Activated naive CD8-positive, alpha-beta T cell treated with anti-CD3 and anti-CD28 coated beads, Interleukin-2, amount 50 U/mL, for 16 hours (primary cell): ENCODE measurements at places on chromosomes 13 and 19.
A peak's percentile ranks its signal among the peaks of the same experiment; 100 is the strongest.

DNA sequence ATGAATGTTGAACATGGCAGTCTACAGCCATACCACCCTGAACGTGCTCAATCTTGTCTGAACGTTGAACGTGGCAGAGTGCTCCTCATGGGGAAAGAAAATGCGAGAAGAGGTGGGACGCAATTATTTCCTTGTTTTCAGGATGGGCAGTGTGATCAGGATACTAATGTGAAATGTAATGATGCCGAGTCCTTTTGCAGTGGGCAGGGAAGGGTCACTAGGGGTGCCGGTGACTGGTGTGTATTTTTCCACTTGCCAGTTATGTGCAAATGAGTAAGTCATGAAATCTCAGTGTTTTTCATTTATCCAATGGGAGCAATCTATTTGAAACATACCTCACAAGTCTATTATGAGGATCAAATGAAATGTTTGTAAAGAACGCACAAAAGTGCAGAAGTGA, 84.8 kb downstream of the LNX2 start:
- no peak for DNase-seq

DNA sequence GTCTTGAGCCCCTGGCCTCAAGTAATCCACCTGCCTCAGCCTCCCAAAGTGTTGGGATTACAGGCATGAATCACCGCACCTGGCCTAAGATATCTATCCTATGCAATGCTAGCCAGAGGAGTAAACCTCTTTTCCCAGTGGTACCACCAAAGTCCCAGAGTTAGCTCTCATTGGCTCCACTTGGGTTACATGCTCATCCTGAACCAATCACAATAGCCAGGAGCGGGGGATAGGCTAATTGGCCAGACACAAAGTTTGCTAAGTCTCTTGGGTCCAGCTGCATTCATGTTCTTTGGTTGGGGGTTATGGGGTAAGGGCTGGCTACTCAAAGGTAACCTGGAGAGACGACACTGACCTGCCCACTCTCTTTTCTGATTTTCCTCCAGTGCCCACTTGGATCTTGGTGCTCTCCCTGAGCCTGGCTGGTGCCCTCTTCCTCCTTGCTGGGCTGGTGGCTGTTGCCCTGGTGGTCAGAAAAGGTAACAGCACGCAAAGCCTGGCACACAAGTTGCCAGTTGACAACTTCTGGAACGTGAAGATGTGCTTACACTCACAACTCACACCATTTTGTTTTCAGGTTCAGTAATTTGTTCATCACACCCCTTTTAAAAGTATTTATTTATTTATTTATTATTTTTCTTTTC, 7.8 kb downstream of the C19orf38 start:
- no peak for DNase-seq

GRCh38 chr13:102405499-102406100, 3.8 kb upstream of the FGF14 start:
- DNase-seq: no peak

DNA sequence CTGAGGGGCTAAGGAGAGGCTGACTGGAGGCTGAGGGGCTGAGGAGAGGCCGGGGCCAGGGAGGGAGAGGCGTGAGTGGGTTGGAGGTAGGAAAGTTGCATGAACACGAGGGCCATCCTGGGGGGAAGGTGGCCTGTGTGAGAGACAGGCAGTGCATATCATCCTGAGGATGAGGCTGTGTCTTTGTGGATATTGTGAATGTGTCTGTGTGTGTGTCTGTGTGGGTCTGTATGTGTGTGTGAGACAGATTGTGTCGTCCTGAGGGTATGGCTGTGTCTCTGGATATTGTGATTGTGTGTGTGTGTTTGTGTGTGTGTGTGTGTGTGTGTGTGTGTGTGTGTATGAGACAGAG, 422 bp downstream of the ZNF71 start:
- DNase-seq: no peak

DNA sequence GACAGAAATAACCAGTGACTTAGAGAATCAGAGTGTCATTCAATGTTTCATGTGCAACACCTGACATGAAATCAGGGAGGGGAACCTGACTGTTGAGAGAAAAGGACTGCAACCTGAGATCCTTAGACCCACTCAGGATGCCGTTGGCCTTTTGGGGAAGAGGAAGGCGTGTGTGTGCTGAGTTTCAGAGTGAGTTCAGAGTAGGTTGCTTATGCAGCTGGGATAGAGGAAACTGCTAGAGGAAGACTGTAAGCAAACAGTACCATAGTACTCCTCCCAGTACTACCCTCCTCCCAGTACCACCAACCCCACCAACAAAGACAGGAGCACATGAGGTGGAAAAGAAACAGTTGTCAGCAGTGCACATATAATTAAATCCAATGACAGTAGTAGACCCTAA, 63.7 kb downstream of the KL start:
- DNase-seq: no peak

DNA sequence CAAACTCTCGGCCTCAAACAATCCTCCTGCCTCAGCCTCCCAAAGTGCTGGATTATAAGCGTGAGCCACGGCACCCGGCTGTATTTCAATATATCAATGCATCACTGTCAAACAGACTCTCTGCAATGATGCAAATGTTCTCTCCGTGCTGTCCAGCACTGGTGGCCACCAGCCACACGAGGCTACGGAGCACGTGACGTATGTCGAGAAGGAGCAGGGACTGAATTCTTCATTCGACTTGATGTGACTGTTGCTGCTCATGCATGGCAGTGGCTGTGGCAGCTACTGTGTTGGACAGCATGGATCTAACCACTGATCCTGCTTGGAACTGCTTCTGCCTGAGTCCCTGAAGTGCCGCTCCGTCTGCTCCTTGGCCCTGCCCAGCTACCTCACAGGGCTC, 9.8 kb downstream of the LRRC4B start:
- no peak for DNase-seq

- DNase-seq: no peak
Measured at GRCh38 chr19:7534531-7535046, 928 bp upstream of the PNPLA6 start.

GRCh38 chr13:94673851-94674250, 38.5 kb downstream of the SOX21 start:
- no peak for DNase-seq

GRCh38 chr13:64869539-64869938, 2360.6 kb downstream of the PCDH9 start:
- DNase-seq: no peak

- no peak for DNase-seq
Measured at GRCh38 chr19:4495471-4495870, 22.8 kb downstream of the PLIN4 start.

GRCh38 chr13:75426421-75426820, 55.5 kb downstream of the TBC1D4 start:
- no peak for DNase-seq

DNA sequence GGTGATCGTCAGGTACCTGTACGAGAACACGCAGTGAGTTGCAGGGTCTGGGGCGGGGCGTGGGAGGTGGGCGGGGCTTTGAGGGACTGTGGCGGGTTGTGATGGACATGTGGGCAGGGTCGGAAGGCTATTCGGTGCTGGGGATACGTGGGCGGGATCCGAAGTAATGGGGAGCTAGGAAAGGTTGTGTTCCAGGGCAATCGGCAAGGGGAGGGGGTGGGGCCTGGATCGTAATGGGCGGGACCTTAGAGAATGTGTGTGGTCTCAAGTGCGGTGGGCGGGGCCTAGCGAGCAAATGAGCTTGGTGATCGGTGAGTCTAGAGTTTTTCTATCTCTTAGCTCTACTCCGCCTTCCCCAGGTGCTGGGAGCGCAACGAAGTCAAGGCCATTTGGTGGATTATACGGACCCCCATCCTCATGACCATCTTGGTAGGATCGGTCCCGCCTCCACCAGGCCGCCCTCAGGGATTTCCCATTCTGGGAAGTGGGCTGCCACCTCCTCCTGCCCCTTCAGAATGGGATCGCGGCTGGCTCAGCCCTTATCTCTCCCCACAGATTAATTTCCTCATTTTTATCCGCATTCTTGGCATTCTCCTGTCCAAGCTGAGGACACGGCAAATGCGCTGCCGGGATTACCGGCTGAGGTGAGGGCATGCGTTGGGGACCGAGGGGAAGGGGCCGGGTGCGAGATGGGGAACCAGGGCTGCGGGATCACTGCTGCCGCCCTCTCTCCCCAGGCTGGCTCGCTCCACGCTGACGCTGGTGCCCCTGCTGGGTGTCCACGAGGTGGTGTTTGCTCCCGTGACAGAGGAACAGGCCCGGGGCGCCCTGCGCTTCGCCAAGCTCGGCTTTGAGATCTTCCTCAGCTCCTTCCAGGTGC, 9.6 kb downstream of the GIPR start:
- peak; percentile 71 for DNase-seq

DNA sequence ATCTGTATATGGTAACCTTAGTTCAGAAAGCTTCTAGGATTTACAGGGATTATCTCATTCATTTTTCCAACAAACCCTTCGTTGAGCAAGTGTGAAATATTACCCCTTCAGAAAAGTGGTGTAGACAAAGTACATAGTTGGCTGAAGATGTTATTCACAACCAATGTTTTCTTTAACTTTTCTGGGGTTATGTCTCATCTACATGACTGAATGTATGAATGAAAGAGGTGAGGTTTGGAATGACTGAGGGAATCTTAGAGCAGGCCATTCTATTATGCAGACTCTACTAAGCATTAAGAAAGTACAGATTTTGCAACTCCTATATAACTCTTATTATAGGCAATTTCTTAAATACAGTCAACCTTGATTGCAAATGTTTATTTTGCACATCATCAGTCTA, 167.2 kb downstream of the NDFIP2 start:
- no peak for DNase-seq

- DNase-seq: no peak
Measured at GRCh38 chr19:32238076-32238475, 107.3 kb upstream of the ZNF507 start.

DNA sequence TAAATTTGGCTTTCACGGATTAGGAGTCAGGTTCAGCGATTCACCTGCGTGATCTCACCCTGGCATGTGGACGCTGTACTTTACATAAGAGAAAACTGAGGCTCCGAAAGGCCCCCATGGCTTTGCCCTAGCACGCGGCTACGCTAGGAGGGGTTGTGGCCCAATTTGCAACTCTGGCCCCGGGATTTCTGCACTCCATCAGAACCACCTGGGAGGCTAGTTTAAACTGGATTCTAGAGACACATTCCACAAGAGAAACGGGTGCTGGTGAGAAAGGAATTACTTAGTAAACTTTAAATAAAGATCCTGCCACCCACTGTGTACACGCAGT, 6.2 kb downstream of the BCL3 start:
- no peak for DNase-seq

DNA sequence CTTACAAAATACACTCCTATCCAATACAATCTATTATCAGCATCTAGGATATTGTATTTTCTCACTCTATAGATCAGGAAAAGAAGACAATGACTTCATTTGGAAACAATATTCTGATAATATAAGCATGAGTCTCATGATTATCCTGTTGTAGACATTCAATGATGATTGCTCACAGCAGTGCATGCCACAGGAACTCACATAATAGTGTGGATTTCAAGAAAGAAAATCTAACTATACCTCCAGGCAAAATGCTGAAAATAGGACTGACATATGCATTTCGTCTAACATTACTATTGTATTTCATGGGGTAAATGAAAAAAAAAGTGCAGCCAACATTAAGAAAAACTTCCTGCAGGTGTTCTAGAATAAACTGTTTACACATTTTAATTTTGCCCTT, 122.6 kb downstream of the POSTN start:
- DNase-seq: no peak

- no peak for DNase-seq
Measured at GRCh38 chr19:47699360-47699917, 13.8 kb upstream of the EHD2 start.

GRCh38 chr13:102869948-102870676, 24.3 kb downstream of the ERCC5 start:
- DNase-seq: no peak

GRCh38 chr13:65339241-65339640, 1890.9 kb downstream of the PCDH9 start:
- DNase-seq: no peak

GRCh38 chr13:30882996-30883766, 22.9 kb upstream of the MEDAG start:
- no peak for DNase-seq

DNA sequence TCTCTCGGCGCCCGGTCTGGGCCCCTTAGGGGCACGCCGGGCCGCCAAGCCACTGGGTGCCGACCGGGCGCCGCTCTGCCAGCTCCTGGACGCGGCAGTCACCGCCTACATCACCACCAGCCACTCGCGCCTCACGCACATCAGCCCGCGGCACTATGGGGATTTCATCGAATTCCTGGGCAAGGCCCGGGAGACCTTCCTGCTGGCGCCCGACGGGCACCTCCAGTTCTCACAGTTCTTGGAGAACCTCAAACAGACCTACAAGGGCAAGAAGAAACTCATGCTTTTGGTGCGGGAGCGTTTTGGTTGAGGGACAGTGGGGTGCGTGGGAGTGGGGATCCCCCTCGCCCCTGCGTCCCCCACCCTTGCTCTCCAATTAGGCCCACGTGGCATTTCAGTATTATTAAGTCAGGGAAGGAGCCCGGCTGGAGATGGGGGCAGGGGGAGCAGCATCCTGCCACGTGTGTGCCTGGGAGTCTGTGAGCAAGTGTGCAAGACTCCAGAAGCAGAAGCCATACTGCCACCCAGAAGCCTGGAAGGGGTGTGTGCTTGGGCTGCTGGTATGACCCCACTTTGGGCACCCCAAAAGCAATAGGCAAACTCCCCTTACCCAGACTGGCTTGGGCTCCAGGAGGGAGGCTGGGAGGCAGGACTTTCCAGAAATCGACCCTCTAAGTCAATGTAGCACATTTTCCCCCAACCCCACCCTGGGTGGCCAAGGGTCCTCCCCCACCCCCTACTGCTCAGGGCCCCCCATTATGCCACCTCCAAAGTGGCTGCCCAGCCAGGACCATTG, 35.7 kb downstream of the ZSWIM4 start:
- no peak for DNase-seq
